Omental fat pad (tissue), 4 donors: ENCODE measurements at places on chromosomes 3 and 15. TPM values are rescaled to one million over a fixed set of nuclear protein-coding genes. Genes with fewer than 3 reads are reported as not detected.

RASGRP1 gene
- total RNA-seq: 1.9 TPM

GRCh38 chr15:82184355-82184754 is 78.2 kb downstream of the EFL1 start:
- DNase-seq: no peak

DNA sequence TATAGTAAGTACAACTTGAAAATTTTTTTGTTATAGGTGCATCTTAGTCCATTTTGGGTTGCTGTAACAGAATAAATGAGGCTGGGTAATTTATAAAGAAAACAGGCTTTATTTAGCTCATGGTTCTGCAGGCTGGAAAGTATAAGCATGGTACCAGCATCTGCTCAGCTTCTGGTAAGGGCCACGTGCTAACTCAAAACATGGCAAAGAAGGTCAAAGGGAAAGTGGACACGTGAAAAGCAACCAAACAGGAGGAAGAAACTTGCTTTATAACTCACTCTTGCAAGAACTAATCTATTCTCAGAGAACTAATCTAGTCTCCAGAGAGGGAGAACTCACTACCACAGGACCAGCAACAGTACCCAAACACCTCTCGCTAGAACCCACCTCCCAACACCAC is 9.1 kb downstream of the HDGFL3 start:
- no peak for DNase-seq

PLS1 gene
- 1.2 TPM for total RNA-seq

- no peak for DNase-seq
These were observed 392.2 kb upstream of the CFAP20DC start for GRCh38 chr3:59442046-59442445.

GRCh38 chr3:55307622-55308021 is 179.5 kb downstream of the WNT5A start:
- DNase-seq: no peak

GRCh38 chr15:67433495-67434099 is 87.3 kb upstream of the C15orf61 start:
- DNase-seq: no peak

- DNase-seq: no peak
These were observed 294.7 kb downstream of the OXSM start for GRCh38 chr3:26084629-26085028.

- no peak for DNase-seq
These were observed 24.7 kb downstream of the CPN2 start for GRCh38 chr3:194326192-194326967.

GRCh38 chr3:100591411-100591810 is 18.0 kb upstream of the ADGRG7 start:
- DNase-seq: no peak

DNA sequence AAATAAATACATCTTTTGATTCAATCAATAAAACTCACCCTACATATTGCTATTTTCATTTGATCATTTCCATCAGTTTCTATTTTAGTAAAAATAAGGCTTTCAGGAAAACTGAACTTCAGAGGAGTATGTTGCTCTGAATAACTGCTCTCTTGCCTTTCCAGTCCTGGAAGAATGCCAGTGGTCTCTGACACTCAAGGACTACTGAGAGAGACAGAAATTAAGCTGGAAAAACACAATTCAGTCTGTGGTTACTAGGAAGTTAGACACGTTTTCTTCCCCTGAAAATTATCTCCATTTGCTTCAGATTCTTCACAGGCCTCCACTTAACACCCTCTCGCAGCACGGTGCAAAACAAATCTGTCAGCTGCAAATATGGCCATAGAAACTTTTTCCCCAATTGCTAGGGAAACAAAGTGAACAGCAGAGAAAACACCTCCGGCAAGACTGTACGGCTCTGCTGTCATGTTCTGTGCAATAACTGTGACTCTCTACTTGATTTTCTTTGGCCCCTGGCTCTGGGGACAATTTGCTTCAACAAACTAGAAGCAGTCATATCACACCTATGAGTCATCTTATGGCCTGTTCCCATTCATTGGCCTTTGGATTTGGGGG is 353.0 kb downstream of the MAGI1 start:
- DNase-seq: no peak

GRCh38 chr3:103247459-103247858 is 812.6 kb downstream of the ZPLD1 start:
- DNase-seq: no peak

P2RY12 gene
- 5.2 TPM for total RNA-seq
